ENCODE measurements at places on chromosomes 6 and 20. TPM values are rescaled to one million over a fixed set of nuclear protein-coding genes. Genes with fewer than 3 reads are reported as not detected.
A peak's percentile ranks its signal among the peaks of the same experiment; 100 is the strongest.

The STX11 gene
- 24.7 TPM for total RNA-seq

The OPRL1 gene
- total RNA-seq = 0.16 TPM

The ADIG gene
- total RNA-seq = not detected

The KCNK5 gene
- 36.7 TPM for total RNA-seq

The FOXA2 gene
- not detected for total RNA-seq

The NKAPL gene
- 0.16 TPM for total RNA-seq

The SSTR4 gene
- not detected for total RNA-seq

The TGM3 gene
- not detected for total RNA-seq

The TMEM200A gene
- total RNA-seq = 0.69 TPM

The GMPR gene
- 1.2 TPM for total RNA-seq

DNA sequence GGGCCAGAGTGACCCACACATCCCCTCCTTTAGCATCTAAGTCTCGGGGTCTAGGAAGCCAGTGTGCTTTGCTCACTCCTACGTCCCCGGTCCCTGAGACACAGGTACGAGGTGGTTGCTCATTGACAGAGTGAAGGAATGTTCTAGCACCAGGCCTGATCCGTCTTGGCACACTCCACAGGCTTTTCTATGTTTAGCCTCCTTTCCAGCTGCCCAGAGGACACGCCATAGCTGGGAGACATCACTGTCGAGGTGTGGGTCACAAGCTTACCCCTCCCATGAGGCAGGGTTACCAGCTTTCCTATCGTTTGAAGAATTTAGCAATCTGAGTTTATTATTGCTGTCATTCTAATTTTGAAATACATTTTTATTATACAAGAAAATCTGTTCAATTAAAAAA, 30.4 kb upstream of the IER3 start:
- DNase-seq = no peak
- peaks cover 11% of the 10 kb centered on the region for H3K36me3 ChIP-seq
- no peak overlapping the region for H3K4me3 ChIP-seq
- peaks cover 66% of the 10 kb centered on the region for H3K4me1 ChIP-seq
- no peak overlapping the region for H3K27ac ChIP-seq

DNA sequence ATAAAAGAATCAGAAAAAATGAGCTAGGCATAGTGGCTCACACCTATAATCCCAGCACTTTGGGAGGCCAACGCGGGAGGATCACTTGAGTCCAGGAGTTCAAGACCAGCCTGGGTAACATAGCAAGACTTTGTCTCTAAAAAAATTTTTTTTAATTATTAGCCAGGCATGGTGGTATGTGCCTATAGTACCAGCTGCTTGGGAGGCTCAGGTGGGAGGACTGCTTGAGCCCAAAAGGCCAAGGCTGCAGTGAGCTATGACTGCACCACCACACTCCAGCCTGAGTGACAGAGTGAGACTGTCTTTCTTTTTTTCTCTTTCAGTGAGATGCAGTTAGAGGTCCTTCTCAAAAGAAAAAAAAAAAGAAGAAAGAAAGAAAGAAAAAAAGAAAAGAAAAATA, 8.5 kb upstream of the SNRPC start:
- peaks cover 1% of the 10 kb centered on the region for H3K27me3 ChIP-seq
- no peak for DNase-seq
- no peak overlapping the region for H3K27ac ChIP-seq
- no peaks in the 10 kb centered on the region for H3K36me3 ChIP-seq

- H3K36me3 ChIP-seq = peaks cover 27% of the 10 kb centered on the region
- DNase-seq = no peak
- H3K4me3 ChIP-seq = no peak overlapping the region
- H3K4me1 ChIP-seq = peaks cover 13% of the 10 kb centered on the region
These were observed 56.6 kb downstream of the SYTL3 start for GRCh38 chr6:158706369-158706982.

- H3K36me3 ChIP-seq = no peaks in the 10 kb centered on the region
- H3K27me3 ChIP-seq = no peaks in the 10 kb centered on the region
- DNase-seq = no peak
- H3K27ac ChIP-seq = no peak overlapping the region
- peaks cover 41% of the 10 kb centered on the region for H3K4me1 ChIP-seq
These were observed 108.7 kb upstream of the TMEM170B start for GRCh38 chr6:11428895-11429294.

DNA sequence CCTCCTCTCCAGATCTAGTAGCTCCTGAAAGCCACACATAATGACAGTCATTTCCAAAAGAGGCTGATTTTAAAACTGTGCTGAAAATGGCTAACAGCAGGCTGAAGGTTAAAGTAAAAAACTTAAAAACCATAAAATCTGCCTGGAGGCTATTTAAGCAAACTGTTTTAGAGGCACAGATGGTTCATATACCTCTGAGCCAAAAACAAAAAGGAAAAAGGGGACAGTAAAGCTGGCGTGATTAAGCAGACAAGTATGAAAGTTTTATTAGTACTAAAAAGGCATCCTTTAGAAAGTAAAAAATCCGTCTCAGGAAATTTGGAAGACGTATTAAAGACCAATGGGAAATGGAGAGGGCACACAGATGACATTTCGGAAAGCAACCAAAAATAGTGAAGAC, 55.8 kb downstream of the SOBP start:
- no peaks in the 10 kb centered on the region for H3K36me3 ChIP-seq
- no peak overlapping the region for H3K27ac ChIP-seq
- H3K27me3 ChIP-seq = peaks cover 12% of the 10 kb centered on the region
- DNase-seq = no peak
- H3K4me3 ChIP-seq = no peak overlapping the region
- H3K4me1 ChIP-seq = no peaks in the 10 kb centered on the region

DNA sequence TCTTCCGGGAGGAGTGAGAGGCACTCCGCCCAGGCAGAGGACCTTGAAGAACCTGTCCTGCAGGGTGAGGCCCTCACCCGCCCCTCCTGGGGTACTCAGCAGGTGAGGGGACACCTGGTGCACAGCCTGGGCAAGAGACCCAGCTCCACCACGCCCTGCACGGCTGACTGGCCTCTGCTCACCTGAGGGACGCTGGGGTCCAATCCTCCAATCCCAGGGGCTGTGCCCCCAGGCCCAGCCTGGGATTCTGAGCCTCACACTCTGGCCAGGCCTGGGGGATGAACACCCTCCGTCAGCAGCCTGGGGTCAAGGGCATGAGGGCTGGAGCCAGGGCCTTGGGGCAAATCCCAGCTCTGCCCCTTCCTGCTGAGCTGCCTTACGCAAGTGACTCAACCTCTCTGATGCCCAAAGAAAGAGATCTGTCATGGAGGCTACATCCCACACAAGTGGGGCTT, 149.9 kb upstream of the PTPN1 start:
- H3K27me3 ChIP-seq = peaks cover 8% of the 10 kb centered on the region
- no peak overlapping the region for H3K27ac ChIP-seq
- no peaks in the 10 kb centered on the region for H3K36me3 ChIP-seq
- no peak overlapping the region for H3K4me3 ChIP-seq
- H3K4me1 ChIP-seq = peaks cover 10% of the 10 kb centered on the region
- DNase-seq = no peak

DNA sequence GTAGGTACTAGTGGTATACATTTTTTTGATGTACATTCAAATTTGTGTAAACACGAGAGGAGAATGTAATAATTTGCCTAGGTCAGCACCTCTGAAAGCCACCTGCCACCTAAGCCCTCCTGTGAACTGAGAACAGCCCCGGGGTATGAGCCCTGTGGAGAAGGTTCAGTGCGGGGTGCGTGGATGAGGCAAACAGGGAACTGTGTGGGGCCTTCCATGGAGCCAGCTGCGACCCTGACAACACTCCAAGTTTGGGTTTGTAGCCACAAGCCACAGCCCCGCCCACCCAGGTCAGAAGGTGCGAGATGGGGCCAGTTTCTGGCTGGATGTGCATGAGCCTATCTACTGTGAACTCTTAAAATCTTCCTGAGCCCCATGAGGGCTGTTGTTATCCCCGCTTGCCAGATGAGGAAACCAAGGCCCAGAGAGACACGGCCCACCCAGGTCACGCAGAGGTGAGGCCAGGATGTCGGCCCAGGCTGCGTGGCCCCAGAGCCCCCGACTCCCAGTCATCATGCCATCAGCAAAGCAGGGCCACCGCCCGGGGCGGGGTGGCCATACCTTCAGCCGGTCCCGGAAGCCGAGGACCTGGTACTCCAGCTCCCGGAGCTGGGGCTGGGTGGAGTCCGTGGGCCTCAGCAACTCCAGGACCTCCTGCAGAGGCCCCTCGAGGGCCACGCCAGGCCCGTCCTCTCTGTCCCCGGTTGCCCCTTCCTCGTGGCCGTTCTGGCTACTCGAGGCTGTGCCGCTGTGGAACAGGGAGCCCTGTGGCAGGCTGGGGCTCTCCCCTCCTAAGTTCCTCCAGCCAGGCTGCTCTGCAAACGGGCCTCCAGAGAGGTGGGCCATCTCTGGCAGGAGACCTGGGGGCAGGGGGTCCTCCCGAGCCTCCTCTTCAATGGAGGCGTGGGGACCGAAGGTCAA, 89.6 kb downstream of the RIPOR3 start:
- H3K4me3 ChIP-seq = no peak overlapping the region
- DNase-seq = no peak
- no peaks in the 10 kb centered on the region for H3K4me1 ChIP-seq
- no peak overlapping the region for H3K27ac ChIP-seq

GRCh38 chr20:17896771-17897369, 71.7 kb downstream of the SNX5 start:
- H3K27me3 ChIP-seq = peaks cover 31% of the 10 kb centered on the region
- peaks cover 29% of the 10 kb centered on the region for H3K4me1 ChIP-seq
- H3K4me3 ChIP-seq = no peak overlapping the region
- DNase-seq = no peak
- no peaks in the 10 kb centered on the region for H3K36me3 ChIP-seq
- peak overlapping the region; percentile 6 for H3K27ac ChIP-seq

GRCh38 chr20:36613974-36614373, 8.4 kb downstream of the RAB5IF start:
- H3K36me3 ChIP-seq = peaks cover 42% of the 10 kb centered on the region
- peak overlapping the region; percentile 52 for H3K27ac ChIP-seq
- no peaks in the 10 kb centered on the region for H3K27me3 ChIP-seq
- H3K4me1 ChIP-seq = peaks cover 15% of the 10 kb centered on the region

DNA sequence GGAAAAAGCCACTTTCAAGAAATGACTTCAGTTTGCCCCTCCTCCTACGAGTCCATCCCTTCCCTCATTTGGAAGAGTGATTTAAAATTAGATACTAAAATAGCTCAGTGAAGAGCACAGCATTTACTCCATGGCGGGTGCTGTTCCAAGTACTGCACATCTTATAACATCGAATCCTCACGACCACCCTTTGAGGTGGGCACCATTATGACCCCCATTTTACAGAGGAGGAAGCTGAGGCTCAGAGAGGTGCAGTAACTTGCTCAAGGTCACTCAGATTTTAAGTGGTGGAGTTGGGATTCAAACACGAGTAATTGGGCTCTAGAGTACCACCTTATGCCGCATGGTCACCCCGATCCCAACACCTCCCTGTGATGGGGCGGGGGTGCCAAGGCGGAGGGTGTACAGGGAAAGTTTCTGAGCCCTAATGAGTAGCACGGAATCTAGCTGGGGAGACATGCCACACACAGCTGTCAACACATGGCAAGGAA, 25.5 kb downstream of the TTBK1 start:
- peak overlapping the region; percentile 65 for H3K4me3 ChIP-seq
- peaks cover 9% of the 10 kb centered on the region for H3K4me1 ChIP-seq
- no peak for DNase-seq
- H3K27me3 ChIP-seq = peaks cover 53% of the 10 kb centered on the region

DNA sequence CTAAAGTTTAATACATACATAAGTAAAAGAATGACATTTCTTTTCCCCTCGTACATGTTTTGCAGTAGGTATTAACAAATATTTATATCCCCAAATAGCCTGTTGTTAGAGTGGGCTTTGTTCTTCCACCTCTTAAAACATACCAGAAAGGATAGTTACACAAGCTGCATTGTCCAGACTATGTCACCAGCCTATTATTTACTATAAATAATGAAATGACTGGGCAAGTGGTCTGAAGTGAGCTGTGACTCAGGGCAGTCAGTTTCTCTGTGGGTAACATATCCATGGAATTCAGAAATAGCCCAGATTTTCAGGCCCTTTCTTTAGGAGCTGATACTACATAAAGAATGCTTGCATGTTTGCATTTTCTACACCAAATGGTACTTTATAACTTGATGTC, 60.1 kb downstream of the FUT9 start:
- no peak overlapping the region for H3K4me3 ChIP-seq
- H3K27me3 ChIP-seq = no peaks in the 10 kb centered on the region
- H3K27ac ChIP-seq = no peak overlapping the region

- no peak for DNase-seq
- H3K4me3 ChIP-seq = peak overlapping the region; percentile 65
- peaks cover 55% of the 10 kb centered on the region for H3K4me1 ChIP-seq
- peak overlapping the region; percentile 79 for H3K27ac ChIP-seq
- no peaks in the 10 kb centered on the region for H3K27me3 ChIP-seq
These were observed 108.8 kb downstream of the TIAM2 start for GRCh38 chr6:155103816-155104366.

- H3K27ac ChIP-seq = no peak overlapping the region
- no peaks in the 10 kb centered on the region for H3K36me3 ChIP-seq
- H3K27me3 ChIP-seq = peaks cover 8% of the 10 kb centered on the region
- no peaks in the 10 kb centered on the region for H3K4me1 ChIP-seq
- no peak for DNase-seq
These were observed 70.0 kb downstream of the TRMT6 start for GRCh38 chr20:5880326-5880725.

- H3K4me3 ChIP-seq = no peak overlapping the region
- H3K36me3 ChIP-seq = no peaks in the 10 kb centered on the region
- no peak for DNase-seq
- no peaks in the 10 kb centered on the region for H3K4me1 ChIP-seq
- H3K27me3 ChIP-seq = no peaks in the 10 kb centered on the region
- no peak overlapping the region for H3K27ac ChIP-seq
These were observed 243.7 kb downstream of the TFAP2C start for GRCh38 chr20:56872620-56873458.

- no peaks in the 10 kb centered on the region for H3K36me3 ChIP-seq
- H3K4me3 ChIP-seq = no peak overlapping the region
- no peak for DNase-seq
- H3K4me1 ChIP-seq = no peaks in the 10 kb centered on the region
- H3K27ac ChIP-seq = no peak overlapping the region
These were observed 118.3 kb upstream of the FBXL4 start for GRCh38 chr6:99066044-99066443.

- H3K4me1 ChIP-seq = no peaks in the 10 kb centered on the region
- H3K4me3 ChIP-seq = no peak overlapping the region
- no peak overlapping the region for H3K27ac ChIP-seq
- peaks cover 4% of the 10 kb centered on the region for H3K27me3 ChIP-seq
- no peaks in the 10 kb centered on the region for H3K36me3 ChIP-seq
- no peak for DNase-seq
These were observed 246.5 kb downstream of the ERMARD start for GRCh38 chr6:169997930-169998218.

Measured in activated T-helper 1 cell treated with anti-CD3 and anti-CD28 coated beads, Interleukin-12 subunit alpha, Interleukin-12 subunit beta, Interleukin-2, Interleukin-4 antibody, amounts not matched to agents 30 ng/mL and 10 ng/mL and 1 ng/mL, durations not matched to agents 14 hours and 24 hours and 36 hours (primary cell).